Left renal pelvis (tissue), 4 donors: ENCODE measurements at places on chromosomes 13 and 19. TPM values are rescaled to one million over a fixed set of nuclear protein-coding genes. Genes with fewer than 3 reads are reported as not detected.

The DGKH gene
- 5.9 TPM for polyA plus RNA-seq

The PABPC3 gene
- 1.0 TPM for polyA plus RNA-seq

The OSCAR gene
- 0.50 TPM for polyA plus RNA-seq

The N4BP2L1 gene
- 23.4 TPM for polyA plus RNA-seq

The DMKN gene
- 96.7 TPM for polyA plus RNA-seq

The CGB3 gene
- polyA plus RNA-seq = not detected

The OR7A5 gene
- polyA plus RNA-seq = not detected

The GPATCH1 gene
- polyA plus RNA-seq = 12.8 TPM

The BEST2 gene
- not detected for polyA plus RNA-seq

The CFAP97D2 gene
- polyA plus RNA-seq = not detected

The LRFN3 gene
- 9.8 TPM for polyA plus RNA-seq

The MYBPC2 gene
- 0.43 TPM for polyA plus RNA-seq

The ZNF497 gene
- polyA plus RNA-seq = 6.5 TPM

The STK24 gene
- polyA plus RNA-seq = 116 TPM

The FSD1 gene
- polyA plus RNA-seq = 5.4 TPM

The AP2S1 gene
- polyA plus RNA-seq = 99.1 TPM

GRCh38 chr13:75550159-75550567 is 572 bp downstream of the UCHL3 start:
- DNase-seq = no peak

DNA sequence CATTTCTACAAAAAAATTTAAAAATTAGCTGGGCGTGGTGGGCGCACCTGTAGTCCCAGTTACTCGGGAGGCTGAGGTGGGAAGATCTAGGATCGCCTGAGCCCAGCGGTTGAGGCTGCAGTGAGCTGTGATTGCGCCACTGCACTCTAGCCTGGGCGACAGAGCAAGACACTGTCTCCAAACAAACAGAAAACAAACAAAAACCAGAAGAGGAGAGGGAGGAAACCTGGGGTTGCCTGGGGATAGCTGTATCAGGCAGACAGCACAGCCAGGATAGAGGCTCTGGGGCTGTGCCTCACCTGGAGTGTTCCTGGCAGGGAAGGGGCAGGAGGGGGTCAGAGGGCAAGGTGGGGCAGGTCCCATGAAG is 2.6 kb upstream of the POLR2E start:
- DNase-seq = no peak

DNA sequence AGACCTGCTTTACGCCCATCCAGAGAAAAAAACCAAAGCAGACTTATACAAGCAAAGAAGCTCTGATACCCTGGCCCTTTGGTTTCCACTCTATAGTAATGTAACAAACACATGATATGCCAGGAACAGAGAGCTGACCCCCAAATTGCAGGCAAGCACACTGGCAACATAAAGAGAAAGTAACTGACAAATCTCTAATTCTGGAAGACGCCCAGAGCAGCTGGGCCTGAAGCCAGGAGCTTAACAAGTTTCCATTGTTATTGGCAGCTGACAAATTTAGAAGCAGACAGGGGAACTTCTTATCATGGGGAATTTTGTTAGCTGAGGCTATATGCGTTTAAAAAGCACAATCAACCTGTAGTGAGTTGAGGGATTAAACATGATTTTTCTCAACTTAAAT is 158.0 kb downstream of the DLEU7 start:
- no peak for DNase-seq

DNA sequence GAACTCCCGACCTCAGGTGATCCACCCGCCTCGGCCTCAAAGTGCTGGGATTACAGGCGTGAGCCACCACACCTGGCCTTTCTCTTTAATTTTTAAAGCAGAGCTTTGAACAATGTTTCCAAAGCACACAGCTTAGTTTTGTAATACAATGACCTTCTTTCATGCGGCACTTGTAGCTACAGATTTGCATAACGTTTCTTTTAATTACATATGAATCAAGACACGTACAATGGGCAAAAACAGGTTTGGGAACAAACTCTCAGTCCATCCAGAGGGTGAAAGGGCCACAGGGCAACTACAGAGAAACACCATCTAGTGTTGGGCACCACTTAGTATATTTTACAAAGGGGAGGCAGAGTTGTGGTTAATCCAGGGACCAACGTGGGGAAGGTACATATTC is 19.0 kb upstream of the S1PR4 start:
- no peak for DNase-seq

GRCh38 chr13:59979589-59979988 is 184.1 kb downstream of the DIAPH3 start:
- no peak for DNase-seq

DNA sequence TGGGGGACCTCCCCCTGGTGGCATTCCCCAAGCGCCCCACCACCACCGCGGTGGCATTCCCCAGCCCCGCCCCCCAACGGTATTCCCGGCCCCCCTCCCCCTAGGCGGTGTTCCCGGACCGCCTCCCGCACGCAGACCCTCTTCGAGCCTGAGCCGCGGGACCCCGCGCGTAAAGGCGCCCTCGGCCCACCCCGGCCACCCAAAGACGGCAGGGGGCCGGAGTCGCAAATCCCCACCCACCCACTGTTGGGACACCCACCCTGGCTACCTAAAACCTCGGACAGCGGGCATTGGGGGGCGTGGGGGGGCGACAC is 22.4 kb downstream of the OLFM2 start:
- no peak for DNase-seq

DNA sequence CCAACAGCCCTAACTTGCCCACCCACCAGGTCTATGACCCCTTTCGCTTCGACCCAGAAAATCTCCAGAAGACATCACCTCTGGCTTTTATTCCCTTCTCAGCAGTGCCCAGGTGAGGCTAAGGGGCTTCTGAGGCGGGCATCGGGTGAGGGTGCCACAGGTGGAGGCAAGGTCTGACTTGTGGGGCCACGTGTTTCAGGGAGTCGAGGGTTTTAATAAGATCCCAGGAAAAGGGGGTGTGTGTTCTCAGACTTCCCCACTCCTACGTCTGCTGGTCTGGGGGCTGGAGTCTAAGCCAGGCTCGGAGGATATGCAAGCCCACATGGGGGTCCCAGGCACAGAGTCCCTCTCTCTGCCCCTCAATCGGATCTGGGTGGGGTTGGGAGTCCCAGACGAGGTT is 30.9 kb upstream of the CYP4F8 start:
- DNase-seq = no peak

DNA sequence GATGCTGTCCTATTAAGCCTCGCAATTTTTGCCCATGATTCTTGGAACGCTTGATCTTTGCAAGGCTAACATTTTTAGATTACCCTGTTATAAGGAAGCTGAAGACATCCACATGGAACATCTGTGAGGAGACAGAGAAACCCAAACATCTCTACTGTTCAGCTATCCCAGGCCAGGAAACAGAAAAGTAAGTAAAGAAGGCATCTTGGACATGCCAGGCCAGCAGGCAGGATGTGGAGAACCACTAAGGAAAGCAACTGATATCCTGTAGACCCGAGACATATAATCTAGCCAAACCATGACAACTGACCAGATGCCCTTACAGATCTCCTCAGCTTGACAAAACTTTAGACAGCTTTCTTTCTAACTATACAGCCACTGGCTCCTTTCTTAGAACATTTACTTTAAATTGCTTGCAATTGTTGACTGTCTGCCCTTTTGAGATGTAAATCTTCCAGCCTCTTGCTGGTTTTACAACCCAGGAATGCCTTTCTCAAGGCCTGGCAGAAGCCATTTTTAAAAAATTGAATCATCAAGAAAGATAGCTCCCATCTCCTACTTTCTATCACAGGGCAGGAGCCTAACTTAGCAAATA is 255.8 kb upstream of the DACH1 start:
- DNase-seq = no peak

DNA sequence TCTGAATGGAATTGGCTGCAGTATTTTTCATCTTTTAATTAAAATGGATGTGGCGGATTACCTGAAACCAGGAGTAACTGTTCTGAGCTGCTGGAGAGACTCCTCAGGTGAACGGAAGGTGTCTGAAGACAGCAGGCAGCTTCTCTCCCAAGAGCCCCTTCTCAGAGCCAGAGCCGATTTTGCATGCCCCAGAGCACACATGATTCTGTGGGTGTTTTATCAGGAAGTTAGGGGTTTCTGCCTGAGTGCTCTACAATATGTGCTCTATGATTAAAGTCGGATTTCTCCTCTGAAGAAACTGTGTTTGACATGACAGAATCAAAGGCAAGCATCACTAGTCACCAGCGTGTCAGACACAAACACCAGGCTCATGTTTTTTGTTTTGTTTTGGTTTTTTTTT is 60.7 kb upstream of the MCF2L start:
- DNase-seq = no peak

GRCh38 chr19:11463391-11463790 is 17.5 kb downstream of the ELAVL3 start:
- no peak for DNase-seq

GRCh38 chr19:10070730-10071446 is 15.2 kb upstream of the SHFL start:
- DNase-seq = no peak

DNA sequence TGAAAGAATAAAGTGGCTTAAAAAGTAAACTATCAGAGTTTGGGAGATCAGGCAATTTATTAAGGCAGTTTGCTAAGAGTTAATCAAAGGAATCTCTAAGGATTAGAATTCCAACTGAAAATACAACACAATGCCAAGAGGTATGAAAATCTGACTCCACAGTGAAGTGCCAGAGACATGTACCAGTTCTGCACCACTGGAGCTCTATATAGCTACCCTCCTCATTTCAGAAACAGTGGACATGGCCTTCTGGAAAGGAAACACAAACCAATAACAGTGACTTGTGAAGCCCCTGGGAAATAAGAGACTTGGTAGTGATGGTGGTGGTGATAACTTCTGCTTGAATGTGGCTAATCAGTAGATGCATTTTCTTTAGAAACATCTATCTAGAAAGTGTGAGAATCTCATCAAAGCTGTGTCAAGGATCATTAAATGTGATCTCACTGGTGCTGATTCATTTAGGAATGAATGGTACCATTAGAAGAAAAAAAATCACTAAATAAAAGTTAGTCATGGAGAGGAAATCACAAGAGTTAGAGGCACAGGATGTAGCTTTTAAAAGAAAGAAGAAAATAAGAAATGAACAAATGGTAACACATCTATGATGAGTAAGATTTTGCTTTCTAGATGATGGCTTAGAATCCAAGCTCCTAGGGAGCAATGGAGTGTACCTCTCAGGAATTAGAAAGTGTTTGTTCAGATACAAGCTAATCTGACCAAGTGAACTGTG is 20.1 kb upstream of the N4BP2L1 start:
- no peak for DNase-seq

DNA sequence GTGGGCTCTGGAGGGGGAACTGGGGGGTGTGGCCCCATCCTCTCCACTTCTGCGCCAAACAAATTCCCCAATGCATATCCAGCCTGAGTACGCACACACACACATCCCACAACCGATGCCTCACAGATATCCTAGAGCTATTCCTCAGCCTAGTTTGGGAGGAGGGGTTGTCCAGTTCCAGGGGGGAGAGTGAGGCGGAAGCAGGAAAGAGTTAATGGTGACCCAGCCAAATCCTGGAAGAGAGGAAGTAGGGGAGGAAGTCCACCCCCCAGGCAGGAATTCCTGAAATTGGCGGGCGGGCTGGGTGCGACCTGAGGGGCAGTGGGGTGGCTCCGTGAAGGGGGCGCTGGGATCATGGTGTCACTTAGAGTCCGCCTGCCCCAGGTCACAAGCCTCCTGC is 897 bp downstream of the GPR4 start:
- no peak for DNase-seq

- no peak for DNase-seq
Measured at GRCh38 chr13:33721724-33722123, 96.2 kb upstream of the RFC3 start.

GRCh38 chr19:15296353-15296752 is 36.0 kb downstream of the BRD4 start:
- no peak for DNase-seq

- DNase-seq = no peak
Measured at GRCh38 chr13:51396352-51396751, 56.5 kb downstream of the INTS6 start.

DNA sequence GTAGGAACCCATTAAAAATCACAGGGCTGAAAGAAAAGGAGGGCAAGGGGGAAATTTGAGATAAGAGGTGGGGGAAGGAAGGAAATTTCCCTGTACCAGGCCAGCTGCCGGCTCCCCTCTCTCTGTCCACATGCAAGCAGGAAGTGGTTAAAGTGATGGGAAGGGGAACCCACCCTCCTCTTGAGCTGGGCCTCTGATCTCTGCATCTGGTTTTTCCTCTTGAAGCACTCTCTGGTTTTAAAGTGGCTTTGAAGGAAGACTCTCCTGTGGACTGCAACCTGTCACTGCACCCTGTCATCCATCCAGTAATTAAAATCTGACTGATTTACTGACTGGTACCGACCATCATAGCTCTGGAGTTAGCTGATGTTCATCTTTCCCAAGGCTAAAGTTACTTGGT is 239.6 kb downstream of the TSHZ3 start:
- no peak for DNase-seq

DNA sequence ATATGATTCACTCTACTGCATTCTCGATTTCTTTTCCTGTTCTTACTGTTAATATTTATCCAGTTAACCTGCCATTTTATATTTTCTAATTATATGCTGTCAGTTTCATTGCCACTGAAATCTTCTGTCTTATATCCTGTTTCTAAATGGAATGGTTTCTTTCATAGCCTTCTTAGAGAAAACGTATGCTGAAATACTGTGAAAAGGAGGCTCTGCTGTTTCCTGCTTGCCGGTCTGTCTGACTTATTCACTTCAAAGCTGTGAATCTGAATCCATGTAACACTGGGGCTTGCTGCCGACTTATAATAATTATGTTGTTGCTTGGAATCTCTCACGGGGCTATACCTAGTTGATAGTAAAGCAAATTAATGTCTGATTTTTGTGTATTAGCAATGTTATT is 80.0 kb downstream of the GPR12 start:
- no peak for DNase-seq

DNA sequence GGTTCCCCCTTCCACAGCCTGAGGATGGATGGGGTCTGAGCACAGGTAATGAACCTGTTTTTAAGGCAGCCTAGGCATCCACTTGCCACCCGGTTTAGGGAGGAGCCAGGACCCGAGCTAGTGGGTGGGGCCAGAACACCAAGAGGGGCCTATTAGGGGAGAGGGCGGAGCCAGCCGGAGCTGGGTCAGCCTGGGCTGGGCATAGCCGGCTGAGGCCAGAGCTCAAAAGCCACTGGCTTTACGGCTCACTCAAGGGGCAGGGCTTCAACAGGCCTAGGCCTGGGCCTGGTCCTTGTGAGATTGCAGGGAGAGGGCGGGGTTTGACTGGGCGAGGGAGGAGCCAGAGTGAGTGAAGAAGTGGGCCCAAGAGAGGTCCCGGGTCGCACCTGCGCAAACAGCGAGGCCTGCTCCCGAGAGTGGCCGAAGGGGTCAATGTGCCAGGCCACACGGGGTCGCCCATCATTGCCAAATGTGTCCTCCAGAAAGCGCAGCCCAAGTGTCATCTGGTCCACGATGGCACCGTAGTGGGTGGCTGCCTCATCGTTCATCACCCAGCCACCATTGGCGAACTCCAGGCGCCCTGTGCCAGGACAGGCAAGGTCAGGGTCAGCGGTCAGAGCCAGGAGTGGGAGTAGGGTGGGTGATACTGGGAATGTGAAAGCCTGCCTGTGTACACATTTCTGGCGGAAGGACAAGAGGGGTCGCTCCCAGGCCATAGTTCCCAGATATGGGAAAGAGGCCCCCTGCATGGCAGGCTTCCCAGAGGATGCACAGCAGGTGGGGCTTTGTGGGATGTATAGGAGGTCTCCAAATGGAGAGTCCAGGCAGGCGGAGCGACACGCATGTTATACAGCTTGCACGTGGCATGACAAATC is 1.9 kb downstream of the MAN2B1 start:
- DNase-seq = no peak
